ENCODE measurements at places on chromosomes 16 and 17.

GRCh38 chr17:29835435-29836351 lies 94.3 kb downstream of the SSH2 start:
- ATAC-seq = no peak

DNA sequence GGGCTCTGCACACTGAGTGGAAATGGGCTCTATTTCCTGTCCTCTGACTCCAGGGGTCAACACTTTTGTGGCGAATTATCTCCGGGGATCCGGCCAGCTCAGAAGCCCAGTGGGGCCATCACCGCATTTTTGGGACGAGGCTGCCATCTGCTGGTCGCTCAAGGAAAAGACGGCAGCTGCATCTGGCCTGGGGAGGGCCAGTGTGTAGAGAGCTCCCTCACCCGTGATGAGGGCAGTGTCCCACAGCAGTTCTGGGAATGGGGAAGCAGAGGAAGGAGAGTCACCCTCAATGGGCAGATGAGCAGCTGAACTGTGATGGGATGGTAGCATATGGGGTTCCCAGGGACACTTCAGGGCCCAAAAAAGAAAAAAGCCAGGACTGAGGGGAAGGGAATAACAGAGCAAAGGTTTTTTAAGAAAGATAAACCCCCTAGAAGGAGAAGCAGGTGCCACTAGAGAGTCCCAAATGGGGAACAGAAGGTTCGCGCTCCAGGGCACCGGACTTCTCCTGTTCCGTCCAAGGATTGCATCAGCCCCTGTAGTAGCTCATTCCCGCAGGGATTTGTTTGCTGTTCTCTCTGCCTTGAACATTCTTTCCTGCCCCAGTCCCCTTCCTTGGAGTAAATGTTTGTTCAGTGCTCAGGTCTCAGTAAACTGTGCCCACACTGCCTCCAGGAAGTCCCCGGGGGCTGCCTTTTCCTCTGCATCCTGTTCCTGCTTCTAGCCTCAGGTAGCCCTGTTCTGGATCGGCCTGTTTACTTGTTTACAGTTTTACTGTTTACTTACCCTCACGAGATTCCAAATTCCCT lies 9.3 kb upstream of the ABCC12 start:
- peak; percentile 76 for ATAC-seq

- ATAC-seq = no peak
Measured at GRCh38 chr16:80369138-80369958, 171.4 kb upstream of the DYNLRB2 start.

GRCh38 chr16:49890876-49891275 lies 35.0 kb upstream of the ZNF423 start:
- ATAC-seq = no peak

DNA sequence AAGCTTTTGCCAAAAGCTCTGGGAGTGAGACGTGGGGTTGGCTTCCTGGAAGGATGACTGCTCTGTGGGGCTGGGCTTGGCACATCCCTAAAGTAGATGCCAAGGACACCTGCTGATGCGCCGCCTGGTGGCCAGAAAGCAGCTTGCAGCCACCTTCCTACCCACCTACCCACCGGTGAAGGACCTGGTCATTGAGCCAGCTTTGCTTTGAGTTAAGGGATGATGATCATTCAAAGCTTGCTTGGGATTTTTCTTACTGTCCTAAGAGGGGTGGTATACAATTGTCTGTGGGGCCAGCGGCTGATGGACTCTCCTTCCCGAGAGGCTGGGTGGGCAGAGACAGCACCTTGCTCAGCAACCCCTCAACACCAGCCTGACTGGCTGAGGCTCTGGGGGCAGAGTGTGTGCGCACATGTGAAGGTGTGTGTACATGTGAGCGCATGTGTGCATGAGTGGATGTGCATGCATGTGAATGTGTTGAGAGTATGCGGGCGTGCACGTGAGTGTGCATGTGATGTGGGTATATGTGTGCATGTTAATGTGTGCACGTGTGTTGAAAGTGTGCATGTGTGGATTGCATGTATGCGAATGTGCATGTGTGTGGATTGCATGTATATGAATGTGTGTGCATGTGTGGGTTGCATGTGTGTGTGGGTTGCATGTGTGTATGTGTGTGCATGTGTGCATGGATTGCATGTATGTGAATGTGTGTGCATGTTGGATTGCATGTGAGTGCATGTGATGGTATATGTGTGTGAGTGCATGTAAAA lies 18.6 kb downstream of the C1QTNF1 start:
- ATAC-seq = no peak

DNA sequence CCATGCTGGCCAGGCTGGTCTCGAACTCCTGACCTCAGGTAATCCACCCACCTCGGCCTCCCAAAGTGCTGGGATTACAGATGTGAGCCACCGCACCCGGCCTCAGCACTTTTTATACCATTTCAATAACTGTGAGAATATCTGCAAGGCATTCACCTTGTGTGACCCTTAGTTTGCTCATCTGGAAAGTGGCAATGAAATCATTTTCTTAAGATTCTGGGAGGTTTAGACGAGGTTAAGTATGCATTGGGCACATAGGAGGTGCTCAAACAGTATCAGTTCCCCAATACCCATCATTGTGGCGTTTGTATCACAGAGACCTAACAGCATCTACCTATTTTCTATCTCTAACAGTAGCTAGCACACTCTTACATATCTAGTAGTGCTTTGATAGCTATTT lies 481.9 kb upstream of the ERCC4 start:
- ATAC-seq = no peak

- no peak for ATAC-seq
Measured at GRCh38 chr17:50575581-50576210, 15.2 kb downstream of the CACNA1G start.

DNA sequence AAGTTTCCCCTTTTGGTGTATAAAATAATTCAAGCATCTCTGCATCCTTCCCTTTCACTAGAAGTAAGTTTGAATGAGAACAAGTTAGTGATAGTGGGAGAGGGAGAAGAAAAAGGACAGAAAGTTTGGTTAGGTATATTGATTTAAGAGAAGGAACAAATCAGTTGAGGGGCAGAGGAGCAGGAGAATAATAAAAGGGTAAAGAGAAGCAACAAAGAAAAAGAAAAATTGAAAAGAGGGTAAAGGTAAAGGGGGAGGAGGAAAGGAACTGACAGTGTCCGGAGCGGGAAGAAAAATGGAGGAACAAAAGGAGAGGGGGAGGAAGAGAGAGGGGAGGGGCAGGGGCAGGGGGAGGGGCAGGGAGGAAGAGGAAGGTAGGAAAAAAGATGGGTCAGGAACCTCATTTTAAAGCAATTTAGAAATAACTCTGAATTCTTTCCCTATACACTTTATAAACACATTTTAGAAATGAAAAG lies 6.3 kb upstream of the IGF2BP1 start:
- no peak for ATAC-seq

DNA sequence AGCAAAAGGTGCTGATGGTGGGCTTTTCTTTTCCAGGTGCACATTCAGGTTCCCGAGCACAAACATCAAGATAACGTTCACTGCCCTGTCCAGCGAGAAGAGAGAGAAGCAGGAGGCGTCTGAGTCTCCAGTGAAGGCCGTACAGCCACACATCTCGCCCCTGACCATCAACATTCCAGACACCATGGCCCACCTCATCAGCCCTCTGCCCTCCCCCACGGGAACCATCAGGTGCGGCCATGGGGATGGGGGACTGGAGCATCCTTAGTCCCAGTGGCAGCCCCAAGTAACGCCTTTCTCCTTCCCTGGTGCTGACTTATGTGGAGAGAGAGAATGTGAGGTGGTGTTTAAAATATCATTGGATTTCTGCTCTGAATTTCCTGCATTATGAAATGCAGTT lies 43.8 kb downstream of the FOXK2 start:
- ATAC-seq = no peak

DNA sequence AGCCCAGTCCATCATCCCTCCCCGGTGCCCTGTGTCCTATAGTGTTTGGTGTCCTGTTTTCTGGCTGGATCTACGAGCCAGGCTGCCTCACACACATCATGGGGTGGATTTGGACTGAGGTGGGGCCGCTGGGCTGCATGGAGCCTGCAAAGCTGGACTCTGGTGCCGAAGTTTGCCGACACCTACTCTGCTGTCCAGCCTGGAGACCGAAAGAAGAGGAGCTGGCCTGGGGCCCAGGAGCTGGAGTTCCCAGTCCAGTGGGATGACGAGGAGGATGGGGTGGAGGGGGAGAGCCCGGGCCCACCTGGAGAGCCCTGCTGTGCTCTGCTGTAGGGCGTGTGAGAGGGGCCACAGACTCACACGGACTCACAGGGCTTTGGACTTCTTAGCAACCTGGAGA lies 40.3 kb upstream of the ENPP7 start:
- no peak for ATAC-seq

GRCh38 chr17:19630661-19631060 lies 17.9 kb upstream of the ALDH3A2 start:
- no peak for ATAC-seq

- no peak for ATAC-seq
Measured at GRCh38 chr16:84566545-84567257, 51.2 kb downstream of the COTL1 start.

DNA sequence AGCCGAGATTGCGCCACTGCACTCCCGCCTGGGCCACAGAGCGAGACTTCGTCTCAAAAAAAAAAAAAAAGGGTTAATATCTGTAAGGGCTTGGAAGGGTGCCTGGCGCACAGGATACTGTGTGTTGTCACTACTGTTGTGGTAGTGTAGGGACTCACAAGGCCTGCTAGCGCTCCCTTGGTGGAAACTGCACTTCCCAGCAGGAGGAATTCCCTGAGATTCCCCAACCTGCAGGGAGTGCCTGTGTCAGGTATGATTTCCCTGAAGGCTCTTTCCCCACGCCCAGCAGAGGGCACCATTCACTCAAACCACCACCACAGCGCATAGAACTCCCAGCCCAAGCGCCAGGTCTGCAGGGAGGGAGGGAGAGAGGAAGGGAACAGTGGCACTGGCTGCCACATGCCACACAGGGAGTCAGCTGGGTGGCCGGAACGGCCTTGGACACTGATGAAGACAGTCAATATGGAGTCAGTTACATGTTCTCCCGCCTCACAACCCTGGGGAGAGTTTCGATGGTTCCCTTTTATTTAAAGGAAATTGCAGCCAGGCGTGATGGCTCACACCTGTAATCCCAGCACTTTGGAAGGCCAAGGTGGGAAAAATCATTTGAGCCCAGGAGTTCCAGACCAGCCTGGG lies 32.7 kb upstream of the CDH1 start:
- peak; percentile 72 for ATAC-seq

- ATAC-seq = no peak
Measured at GRCh38 chr17:3966720-3967363, 2.6 kb upstream of the ATP2A3 start.

DNA sequence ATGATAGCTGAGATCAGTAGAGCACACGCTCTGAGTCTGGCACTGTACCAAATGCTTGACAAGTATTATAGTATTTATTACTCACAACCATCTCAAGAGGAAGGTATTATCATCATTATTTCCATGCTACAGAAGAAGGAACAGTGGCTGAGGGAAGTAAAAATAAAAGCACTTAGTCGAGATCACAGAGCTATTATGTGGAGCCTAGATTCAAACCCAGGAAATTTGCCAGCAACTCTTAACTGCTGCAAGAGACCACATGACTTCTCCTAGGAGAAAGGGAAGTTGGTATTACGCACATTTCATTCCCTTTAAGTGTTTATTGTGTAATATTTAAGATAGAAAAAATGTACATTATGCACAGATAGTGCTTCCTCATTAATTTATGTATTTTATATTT lies 1.0 kb upstream of the RHOT1 start:
- ATAC-seq = no peak

DNA sequence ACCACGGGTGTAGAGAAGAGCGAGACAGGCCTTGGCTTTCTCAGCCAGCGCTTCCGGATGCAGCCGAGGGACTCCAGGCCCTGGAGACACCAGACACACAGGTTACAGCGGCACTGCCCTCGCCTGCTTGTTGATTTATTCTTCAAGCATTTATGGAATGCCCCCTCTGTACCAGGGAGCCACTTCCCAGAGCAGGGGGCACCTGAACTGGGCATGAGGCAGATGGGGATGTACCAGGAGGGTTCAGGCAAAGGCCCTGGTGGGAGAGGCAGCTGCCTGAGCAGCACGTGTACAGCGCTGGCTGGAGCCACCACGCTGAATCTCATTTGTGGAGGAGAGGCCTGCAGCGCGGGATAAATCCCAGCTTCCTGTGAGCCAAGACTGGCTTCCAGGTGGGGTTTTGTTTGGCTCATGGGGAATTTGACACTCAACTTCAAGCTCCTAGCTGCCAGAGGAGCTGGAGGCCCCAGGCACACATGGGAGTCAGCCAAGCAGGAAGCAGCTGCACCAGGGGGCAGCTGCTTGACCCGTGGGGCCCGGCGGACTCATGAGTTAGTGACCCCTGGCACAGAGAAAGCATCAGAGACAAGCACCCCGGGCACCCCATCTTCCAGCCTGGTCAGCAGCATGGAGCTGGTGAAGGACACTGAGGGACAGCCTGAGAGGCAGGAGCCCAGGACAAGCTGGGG lies 59.7 kb downstream of the IL21R start:
- ATAC-seq = no peak

DNA sequence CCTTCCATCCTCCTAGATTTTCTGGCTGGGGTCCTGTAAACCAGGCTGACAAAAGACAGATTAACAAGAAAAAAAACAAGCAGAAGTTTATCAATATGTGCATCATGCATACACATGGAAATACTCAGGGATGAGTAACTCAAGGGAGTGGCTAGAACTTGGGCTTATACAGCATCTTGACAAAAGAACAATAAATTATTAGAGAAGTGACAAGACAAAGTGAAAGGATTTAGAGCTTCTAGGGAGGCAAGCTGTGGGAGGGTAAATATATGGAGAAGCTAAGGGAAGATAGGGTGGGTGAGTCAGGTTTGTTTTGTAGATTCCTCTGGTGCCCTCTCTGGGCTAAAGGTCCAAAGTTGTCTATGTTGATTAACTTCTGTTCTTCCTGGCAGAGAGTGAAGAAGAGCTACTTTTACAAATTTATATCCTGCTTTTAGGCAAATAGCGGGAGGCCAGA lies 48.0 kb upstream of the NDRG4 start:
- ATAC-seq = no peak

DNA sequence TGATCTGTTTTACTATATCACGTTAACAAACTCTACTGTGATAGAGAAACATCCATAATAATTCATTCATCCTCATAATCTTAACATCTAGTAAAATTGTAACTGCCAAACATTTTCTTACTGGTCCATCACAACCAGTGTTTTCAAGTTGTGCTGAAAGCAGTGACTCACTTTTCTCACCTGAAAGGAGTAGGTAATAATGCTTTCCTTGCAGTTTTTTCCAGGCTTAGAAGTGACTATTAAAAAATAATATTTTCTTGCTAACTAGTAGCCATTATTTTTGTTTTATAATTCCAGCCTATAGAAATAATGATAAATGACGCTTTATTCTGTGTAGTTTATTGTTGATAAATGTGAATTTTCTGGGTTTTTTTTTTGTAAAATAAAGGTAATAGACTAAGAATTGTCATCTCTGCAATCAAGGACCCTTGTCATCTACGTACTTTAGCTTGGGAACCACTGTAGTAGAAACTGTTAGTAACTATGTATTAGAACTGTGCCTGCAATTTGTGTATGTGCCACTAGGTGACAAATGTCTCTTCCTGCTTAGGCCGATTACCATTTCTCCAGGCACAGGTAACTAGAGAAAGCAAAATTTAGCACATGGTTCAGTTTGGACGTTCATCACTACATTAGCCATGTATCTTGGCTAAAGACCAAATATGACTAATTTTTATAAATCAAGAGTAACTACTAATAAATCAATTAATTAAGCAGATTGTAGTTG lies 409.4 kb upstream of the ERCC4 start:
- ATAC-seq = no peak

GRCh38 chr17:574061-574460 lies 140.6 kb downstream of the VPS53 start:
- ATAC-seq = no peak

GRCh38 chr17:5198472-5198871 lies 6.8 kb upstream of the ZNF594 start:
- ATAC-seq = no peak

Data from activated CD4-positive, CD25-positive, alpha-beta regulatory T cell treated with anti-CD3 and anti-CD28 coated beads, Interleukin-2, amount 50 U/mL, for 24 hours (primary cell).